ENCODE measurements at places on chromosomes 11 and 22. TPM values are rescaled to one million over a fixed set of nuclear protein-coding genes. Genes with fewer than 3 reads are reported as not detected.

- no peak for DNase-seq
Measured at GRCh38 chr22:37184380-37184755, 3.7 kb downstream of the C1QTNF6 start.

- DNase-seq: no peak
Measured at GRCh38 chr11:2423157-2424025, 20.9 kb downstream of the TRPM5 start.

DNA sequence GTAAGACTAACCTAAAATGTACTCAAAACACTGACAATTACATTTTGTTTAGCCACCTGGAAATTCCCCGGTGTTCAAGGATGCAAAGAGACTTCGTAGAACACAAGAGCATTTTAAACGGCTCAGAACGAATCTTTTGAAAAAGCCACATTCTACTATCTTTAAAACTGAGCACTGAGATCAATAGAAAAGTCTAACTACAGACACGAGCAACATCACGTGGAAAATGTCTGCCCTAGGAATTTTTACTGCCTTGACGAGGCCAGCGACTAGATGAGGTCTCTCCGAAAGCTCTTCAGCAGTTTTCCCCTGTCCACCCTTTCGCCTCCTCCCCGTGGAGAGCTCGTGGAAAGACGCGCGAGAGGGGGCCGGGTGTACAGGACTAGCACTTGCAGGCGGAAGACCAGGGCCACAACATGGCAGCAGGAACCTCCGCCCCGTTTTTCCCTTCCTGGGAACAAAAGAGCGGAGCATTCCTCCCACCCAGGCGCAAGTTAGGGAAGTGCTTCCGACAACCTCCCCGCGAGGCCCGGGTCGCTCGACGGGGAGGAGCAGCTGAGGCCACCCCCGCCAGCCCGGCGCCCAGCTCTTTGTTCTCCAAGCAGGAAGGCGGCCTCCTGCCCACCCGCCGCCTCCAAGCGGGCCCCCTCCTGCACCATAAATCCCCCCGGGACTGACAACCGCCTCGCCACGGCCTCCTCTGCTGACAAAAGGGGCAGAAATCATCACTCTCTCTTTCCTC lies 1.1 kb downstream of the EIF4G2 start:
- DNase-seq: peak; percentile 55

DNA sequence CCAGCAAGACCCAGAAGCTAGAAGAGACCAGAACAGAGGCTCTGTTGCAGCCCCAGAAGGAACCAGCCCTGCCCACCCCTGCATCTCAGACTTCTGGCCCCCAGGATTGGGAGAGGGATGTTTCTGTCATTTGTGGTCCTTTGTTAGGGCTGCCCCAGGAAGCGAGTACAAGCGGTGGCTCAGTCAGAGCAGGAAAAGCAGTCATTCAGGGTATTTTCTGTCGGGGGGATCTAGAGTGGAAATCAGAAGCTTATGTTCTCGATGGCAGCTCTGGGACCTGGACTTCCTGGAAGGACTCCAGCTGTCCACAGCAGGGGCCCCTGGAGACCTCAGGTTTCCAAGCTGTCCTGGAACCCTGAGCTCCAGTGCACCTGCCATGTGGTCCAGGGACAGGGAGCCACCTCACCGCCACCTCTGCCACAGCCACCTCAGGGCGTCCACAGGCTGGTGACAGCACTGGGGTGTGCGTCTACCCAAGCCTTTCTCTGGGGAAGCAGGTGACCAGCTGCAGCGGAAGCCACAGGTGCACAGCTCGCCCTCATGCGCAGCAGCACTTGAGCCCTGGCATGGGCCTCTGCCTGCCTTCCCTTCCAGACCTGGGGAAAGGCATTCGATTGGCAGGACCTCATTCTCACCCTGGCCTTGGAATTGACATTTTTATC lies 2.6 kb downstream of the KRTAP5-5 start:
- no peak for DNase-seq

NXPE1 gene
- total RNA-seq: not detected

DNA sequence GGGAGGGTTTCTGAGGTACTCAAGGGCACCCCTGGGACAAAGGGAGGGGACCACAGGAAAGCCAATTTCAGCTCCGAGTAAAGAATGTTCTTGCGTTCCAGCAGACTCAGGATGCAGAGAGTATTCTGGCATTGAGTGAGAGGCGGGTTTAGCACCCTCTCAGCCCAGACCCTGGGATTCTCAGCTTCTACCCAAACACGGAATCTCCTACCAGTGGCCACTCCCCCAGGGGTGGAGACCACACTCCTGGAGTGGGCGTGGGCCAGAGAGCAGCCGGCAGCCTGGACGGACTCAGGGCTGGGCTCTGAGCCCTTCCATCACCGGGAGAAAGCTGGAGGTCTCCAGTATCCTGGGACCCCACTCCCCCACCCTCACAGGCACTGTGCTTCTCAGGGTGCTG lies 26.1 kb upstream of the TTLL12 start:
- DNase-seq: no peak

GRCh38 chr11:102614485-102614884 lies 10.6 kb downstream of the MMP20 start:
- DNase-seq: no peak

GRCh38 chr11:89504270-89504669 lies 13.1 kb upstream of the NOX4 start:
- no peak for DNase-seq

- no peak for DNase-seq
Measured at GRCh38 chr11:12529041-12529440, 145.2 kb upstream of the TEAD1 start.

GRCh38 chr22:42434748-42435425 lies 2.7 kb upstream of the NFAM1 start:
- DNase-seq: no peak

MISFA gene
- total RNA-seq: 7.6 TPM

Data from mesothelial cell of epicardium (in vitro differentiated cells).